Body of pancreas (tissue), 4 donors: ENCODE measurements at places on chromosomes 5 and 9. TPM values are rescaled to one million over a fixed set of nuclear protein-coding genes. Genes with fewer than 3 reads are reported as not detected.

DNA sequence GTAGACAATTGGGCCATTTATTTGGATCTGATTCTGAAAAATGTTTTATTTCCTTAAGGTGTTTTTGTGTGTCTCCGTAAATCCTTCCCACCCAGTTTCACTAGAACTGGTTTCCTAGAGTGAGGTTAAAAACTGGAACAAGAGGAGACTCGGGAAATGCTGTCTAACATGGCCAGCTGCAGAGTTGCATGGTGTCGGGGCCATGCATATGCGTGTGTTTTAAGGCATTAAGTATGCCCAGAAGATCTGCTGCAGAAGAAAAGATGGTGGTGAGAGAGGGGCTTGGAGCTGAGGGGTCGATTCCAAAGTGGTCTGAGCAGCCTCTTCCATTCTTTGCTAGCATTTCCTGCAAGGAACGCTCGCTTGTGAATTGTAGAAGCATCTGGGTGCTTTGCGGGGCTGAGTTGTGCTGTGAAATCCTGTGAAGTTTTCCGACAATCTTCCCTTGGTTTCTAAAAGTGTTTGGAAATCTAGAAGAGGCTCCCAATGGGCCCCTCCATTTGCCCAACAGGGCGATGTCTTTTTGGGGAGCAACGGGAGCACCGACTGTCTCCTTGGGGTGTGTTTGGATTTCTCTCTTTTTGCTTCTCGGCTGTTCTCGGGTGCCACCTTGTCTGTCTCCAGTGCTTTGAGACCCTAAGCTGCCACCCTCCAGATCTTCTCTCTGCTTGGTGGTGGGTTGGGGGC is 113.8 kb downstream of the COL5A1 start:
- no peak for DNase-seq

DNA sequence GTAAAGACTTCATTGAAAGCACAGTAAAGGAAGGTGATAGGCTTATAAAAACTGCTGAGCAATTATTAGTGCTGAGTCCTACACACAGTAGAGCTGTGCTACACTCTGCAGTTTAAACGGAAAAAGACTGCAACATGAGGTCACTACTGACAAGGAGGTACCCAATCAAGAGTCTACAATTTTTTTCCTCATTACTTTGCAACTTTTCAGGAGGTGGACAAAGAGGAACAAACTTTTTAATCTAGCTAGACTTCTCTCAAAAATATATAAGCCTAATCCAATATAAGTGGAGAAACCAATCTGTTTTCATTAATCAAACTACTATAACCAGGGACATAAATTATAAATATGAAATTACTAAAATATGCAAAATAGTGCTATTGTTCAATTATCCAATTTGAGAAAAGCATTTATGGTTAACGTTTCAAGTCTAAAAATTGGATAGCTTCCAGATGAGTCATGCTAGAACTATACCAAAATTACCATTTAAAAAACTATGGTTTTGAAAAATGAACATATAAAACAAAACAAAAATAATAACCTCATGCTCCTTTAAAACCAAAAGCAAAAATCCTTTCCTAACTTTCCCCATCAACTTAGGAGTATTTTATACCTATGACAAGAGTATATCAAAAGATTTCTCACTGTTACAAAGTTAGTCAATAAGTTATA is 37.7 kb downstream of the FAM13B start:
- no peak for DNase-seq

GRCh38 chr5:170416526-170416925 is 27.4 kb upstream of the KCNMB1 start:
- no peak for DNase-seq

DNA sequence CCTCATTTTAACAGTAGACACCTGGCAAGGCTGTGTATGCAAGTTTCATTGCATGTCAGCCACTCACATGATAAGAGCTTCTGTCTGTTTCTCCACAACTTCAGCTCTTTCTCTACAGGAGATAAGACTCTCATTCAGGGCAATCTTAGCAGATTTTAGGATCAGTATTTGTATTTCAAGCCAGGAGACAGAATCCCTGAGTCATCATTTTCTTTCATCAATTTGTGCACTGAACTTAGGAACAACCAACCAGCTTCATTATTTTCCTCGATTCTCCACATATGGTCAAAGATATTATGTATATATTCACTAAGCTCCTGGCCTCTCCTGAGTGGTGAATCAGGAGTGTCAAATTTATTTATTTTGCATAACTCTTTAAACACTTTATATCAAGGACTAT is 181.8 kb upstream of the CCNH start:
- DNase-seq = no peak

- peak; percentile 47 for DNase-seq
These were observed 626 bp upstream of the FST start for GRCh38 chr5:53479590-53480415.

DNA sequence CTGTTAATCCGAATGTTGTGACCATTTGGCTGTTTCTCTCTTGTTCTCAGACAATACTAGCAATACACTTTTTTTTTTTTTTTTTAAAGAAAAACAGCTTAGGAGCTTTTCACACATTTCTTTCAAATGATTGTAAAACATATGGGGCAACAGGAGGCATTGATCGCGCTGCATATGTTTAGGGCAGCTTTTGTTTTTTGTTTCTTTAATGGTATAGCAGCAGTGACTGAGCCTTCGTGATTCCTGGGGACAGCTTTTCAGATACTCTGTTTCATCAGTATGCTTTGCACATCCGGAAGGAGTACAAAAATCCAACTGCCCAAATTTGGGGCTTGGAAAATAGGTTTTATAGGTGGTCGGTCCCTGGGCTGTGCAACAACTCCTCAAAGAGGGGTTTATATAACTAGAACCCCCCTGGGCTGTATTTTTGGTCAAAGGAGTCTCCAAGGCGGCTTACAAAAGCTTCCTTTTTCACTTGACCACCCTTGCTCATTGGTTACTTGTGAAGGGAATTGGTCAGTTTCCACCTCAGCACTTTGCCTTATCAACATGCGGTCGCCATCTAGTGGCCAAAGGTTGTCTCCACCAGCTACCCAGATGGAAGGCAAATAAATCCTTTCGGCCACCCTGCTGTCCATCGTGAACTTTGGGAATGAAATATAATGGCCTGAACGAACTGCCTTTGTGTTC is 91.8 kb downstream of the PDE6A start:
- DNase-seq = peak; percentile 80

DNA sequence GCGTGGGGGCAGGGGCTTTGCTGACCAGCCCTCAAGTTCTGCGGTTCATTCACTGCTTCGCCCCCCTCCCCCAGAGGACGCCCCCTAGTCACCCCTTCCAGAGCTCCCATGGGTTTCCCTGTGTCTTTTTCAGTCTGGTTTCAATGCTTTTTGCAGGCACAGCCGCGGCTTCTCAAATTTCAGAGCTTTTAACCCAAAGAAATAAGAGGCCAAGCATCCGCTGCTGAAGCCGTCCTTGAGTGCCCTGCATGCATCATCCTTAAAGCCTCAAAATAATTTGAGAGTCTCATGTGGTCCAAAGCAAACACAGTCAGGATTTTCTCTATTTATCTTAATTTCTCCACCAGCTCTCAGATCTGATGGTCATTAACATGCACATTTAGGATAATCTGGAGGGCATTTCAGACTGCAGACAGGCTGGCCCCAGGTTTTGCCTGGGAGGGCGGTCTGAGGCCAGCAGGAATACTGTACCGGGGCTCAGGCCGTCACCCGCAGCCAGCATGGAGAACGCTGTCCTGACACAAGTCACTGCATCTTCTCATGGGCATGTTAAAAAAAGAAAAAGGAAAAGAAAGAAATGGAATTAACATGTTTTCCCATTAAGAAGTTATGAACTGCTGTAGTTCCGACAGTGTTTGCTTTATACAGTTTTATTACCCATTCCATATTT is 420.8 kb upstream of the IRX4 start:
- DNase-seq = no peak

DNA sequence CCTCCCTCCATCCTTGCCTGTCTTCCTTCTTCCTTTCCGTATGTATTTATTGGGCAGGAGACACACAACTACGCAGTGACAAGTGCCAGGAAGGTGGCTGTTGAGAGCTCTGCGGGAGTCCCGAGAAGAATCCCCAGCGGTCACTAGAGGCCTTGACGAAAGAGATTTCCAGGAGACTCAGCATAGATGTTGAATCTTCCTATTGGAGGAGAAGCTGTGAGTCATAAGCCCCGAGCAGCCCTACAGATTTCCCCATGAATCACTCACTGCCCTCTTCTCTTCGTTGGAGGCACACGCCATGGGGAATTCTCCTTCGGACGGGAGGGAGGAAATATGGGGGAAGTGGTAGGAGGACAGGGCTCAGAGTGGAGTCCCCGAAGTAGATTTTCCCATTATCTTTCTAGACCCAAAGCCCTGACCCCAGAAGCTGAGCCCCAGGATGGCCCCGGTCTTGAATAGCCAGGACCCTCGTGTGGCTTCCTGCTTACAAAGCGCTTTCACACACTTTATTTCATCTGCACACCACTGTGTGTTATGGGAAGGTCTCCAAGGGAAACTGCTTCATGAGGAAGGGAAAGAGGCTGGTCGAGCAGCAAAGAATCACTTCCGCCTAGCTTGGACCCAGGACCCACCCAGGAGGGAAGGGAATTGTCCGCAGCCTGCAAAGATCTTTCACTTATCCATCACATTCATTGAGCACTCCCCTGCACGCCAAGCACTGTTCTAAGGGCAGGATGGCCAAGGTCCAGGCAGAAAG is 12.7 kb downstream of the DUSP1 start:
- DNase-seq = no peak

- no peak for DNase-seq
These were observed 97.8 kb upstream of the C5orf63 start for GRCh38 chr5:127170918-127171600.

DNA sequence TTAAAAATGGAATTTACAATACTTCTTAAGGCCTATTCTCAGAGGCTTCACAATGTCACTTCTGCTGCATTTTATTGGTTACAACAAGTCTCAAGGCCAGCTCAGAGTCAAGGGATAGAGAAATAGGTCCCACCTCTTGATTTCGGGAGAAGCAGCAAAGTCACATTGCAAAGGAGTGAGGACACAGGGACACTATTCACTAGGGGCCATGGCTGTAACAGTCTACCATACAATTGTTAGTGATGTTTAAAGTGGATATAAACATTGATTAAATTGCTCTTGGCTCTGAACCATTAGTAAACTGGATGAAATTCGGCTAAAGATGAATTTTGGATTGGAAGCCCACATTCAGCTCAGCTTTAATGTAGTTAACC is 21.7 kb upstream of the CMBL start:
- DNase-seq = no peak

DNA sequence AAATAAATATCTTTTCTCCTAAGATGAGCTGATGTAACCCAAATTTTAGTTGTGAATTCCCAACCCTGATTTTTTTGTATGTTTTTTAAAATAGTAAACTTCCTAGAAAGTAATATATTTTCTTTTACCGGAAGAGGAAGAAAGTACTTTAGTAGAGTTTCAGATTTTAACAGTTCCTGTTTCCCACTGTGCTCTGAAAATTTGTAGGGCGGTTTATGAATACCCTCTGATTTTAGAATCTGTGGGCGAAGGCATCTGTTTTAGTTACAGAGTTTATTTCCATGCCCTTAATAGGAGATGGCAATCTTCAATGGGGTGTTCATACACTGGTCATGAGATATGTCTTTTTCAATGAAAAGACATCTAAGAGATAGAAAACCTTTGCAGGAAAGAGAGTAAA is 3.7 kb upstream of the HOMER1 start:
- no peak for DNase-seq

Gene WDR55
- total RNA-seq = 16.1 TPM

Gene PCDHGA2
- 2.0 TPM for total RNA-seq

Gene RMI1
- total RNA-seq = 4.3 TPM

Gene SPATA31D4
- not detected for total RNA-seq
